ENCODE measurements at places on chromosomes 3 and 15. TPM values are rescaled to one million over a fixed set of nuclear protein-coding genes. Genes with fewer than 3 reads are reported as not detected.

Gene WNT5A
- total RNA-seq: 0.54 TPM

Gene CFAP100
- total RNA-seq: not detected

GRCh38 chr3:50490424-50490823 lies 13.0 kb downstream of the CACNA2D2 start:
- H3K4me1 ChIP-seq: no peaks in the 10 kb centered on the region
- DNase-seq: no peak
- no peaks in the 10 kb centered on the region for H3K36me3 ChIP-seq
- H3K27me3 ChIP-seq: no peaks in the 10 kb centered on the region
- no peak overlapping the region for H3K4me3 ChIP-seq
- H3K27ac ChIP-seq: no peak overlapping the region

DNA sequence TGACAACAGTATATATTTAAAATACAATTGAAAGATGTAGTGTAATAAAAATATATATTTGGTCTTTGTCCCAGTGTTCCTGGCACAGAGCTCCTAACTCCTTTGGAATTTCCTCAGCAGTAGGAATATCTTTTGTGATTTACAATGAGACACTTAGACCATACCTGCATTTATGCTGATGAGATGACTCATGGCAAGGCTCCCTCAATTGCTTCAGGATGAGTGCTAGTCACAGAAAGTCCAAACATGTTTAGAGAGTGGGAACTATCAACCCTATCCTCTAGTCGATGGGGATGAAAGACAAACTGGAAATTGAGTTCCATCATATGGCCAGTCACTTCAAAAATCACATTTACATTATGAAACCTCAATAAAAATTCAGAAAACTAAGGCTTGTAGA lies 588.3 kb upstream of the LMCD1 start:
- H3K4me3 ChIP-seq: no peak overlapping the region
- no peaks in the 10 kb centered on the region for H3K4me1 ChIP-seq
- no peak for DNase-seq

DNA sequence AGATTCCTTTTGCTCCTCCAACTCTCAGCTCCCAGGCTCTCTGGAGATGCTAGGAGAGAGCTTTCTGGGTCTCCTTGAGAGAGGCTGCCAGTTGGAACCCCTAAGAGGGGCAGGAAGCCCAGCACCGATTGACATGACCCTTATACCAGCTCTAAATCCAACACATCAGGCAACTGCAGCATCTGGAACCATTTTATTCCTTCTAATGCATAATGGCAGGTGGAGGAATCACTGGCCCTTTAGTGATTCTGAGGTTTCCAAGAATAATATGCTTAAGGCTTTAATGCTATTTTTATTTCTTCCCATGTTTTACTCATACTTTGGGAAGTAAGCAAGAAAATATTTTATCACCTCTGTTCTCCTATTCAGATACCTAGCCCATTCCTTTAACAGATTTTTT lies 60.3 kb upstream of the TEX264 start:
- no peaks in the 10 kb centered on the region for H3K36me3 ChIP-seq
- no peak overlapping the region for H3K27ac ChIP-seq
- H3K4me1 ChIP-seq: no peaks in the 10 kb centered on the region
- DNase-seq: no peak
- no peaks in the 10 kb centered on the region for H3K27me3 ChIP-seq
- H3K4me3 ChIP-seq: no peak overlapping the region

DNA sequence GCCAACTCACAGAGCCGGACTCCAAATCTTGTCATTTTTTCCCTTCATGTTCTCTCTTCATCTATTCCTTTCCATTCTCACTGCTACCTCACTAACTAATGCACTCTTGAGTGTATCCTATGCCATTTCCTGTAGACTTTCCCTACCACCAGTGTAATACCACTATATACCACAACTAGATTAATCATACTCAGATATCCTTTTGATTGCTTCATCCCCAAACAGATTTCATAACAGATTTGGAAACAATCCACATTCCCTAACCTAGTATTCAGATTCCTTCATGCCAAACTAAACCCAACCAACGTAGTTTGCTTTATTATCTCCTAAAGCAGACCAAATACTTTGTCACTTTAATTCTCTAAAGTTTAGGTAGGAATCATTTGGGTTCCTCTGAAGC lies 2.6 kb upstream of the PLOD2 start:
- peak overlapping the region; percentile 99 for H3K27ac ChIP-seq
- peak; percentile 79 for DNase-seq
- H3K27me3 ChIP-seq: no peaks in the 10 kb centered on the region
- no peak overlapping the region for H3K4me3 ChIP-seq
- peaks cover 58% of the 10 kb centered on the region for H3K4me1 ChIP-seq

GRCh38 chr3:63304421-63304820 lies 26.3 kb downstream of the SYNPR start:
- no peak overlapping the region for H3K27ac ChIP-seq
- no peak overlapping the region for H3K4me3 ChIP-seq
- no peaks in the 10 kb centered on the region for H3K36me3 ChIP-seq
- H3K4me1 ChIP-seq: no peaks in the 10 kb centered on the region
